ENCODE measurements at places on chromosomes 5 and 9.

- DNase-seq = no peak
Observed at GRCh38 chr5:41219658-41220269, 6.4 kb upstream of the C6 start.

- no peak for DNase-seq
Observed at GRCh38 chr9:87635656-87636501, 90.0 kb upstream of the CTSL start.

DNA sequence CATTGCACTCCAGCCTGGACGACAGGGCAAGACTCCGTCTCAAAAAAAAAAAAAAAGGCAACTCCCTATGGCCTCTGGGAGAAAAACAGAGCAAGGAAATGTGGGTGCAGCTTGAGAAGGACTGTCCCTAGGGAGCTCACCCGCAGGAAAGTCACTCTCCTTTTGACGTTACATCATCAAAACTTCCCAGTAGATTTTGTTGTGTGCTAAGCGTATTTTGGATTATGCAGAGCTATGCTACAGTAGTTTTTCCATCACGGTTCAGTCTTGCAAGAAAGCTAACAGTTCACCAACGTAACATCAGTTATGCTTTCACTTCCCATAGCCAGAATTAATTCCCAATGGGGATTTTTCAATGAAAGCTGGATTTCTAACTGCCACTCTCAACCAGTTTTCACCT is 138.8 kb downstream of the HSD17B3 start:
- no peak for DNase-seq

DNA sequence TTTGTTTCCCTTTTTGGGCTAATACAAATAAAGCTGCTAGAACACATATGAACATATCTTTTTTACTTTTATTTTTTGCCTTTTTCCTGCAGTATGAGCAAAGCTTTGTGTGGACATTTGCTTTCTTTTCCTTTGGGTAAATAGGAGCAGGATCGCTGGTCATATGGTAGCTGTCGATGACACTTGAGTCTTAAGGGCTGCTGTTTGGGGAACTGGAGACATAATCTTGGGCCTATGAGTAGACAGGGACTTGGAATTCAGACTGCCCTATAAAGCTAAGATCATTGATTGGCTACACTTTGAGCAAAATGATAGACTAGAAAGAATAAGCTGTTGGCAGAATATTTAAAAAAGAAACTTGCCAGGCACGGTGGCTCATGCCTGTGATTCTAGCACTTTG is 60.9 kb upstream of the ABL1 start:
- DNase-seq = no peak

DNA sequence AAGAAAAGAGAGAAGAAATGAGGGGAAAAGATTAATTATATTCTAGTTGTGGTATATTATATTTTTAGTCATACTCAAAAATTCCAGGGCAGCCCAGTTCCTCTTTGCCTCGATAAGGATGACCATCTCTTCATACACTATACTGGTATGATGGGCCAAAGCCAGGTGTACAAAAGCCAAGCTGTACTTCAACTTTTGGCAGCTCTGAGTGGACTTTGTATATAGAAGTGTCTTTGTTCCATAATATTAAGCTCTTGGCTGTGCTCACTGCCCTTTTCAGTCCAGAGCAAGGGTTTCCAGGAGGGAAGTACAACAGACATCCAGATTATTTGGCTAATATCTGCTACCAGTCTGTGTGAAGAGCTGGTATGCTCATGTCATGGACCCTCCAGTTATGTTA is 934.3 kb upstream of the CDH10 start:
- no peak for DNase-seq

DNA sequence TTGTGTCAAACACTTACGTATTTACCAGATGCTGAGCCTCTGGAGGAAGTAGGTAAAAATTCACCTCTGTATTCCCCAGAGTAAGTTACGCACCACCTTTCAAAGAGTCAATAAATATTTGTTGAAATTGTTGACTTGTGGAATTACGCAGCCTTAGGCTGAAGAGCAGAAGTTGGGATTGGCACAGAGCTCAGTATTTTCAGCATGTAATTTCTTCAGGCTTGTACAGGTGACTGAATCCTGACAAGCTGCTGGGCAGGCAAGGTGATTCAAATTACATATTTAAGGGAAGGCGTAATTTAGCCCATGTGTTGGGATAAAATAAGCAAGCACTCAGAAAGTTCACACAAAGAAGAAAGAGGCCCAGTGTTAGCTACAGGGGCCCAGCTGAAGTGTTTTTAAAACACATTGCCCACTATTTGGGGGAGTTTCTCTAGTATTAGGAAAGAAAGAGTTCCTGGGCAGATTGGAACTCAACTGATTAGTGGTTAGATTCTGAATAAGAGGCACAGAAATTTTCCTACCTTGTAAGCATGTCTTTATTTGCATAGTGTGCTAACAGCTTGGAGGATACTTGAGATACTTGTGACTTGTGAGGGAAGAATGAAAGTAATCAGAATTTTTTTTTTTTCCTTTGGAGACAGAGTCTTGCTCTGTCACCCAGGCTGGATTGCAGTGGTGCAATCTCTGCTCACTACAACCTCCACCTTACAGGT is 165.3 kb upstream of the FBXL7 start:
- DNase-seq = no peak

- DNase-seq = no peak
Observed at GRCh38 chr9:18149471-18150011, 324.4 kb upstream of the ADAMTSL1 start.

DNA sequence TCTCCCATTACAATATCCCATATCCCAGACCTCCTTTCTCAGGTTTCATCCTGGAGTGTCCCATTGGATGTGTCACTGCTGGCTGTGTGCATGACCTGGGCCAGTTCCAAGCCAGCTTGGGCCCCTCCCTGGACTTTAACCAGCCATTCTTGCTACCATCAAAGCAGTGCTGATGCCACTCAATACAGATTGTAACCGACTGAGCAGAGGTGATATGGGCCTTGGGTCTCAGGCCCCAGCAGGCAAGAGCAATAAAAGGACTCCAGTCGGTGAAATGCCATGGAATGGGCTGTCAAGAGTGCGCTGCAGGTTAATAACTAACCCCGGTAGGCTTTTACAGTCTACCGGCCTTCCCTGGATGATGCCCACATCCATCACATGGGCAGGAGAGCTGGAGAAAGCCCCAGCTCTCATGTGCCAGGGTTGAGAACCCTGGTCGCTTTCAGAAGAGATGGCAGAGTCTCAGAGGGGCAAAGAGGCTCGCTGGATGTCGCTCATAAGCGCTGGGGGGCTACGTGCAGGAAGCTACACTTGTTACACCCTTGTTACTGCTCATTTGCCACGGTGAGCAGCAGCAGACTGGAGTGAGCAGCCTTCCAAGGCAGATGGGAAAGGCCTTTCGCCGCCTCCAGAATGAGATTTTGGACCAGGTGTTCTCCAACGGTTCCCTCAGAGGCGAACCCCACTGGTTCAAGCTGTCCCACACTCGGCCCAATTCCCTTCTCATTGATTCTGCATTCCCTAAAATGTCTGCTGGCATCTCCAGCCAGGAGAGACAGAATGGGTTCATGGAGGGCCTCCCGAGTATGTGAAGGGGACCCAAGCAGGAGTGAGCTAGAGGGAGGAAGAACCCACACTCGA is 13.2 kb downstream of the EPB41L4B start:
- no peak for DNase-seq

Measured in stimulated activated CD4-positive, alpha-beta T cell treated with anti-CD3 and anti-CD28 coated beads, Interleukin-15, amount 100 ng/mL, for 48 hours (primary cell).